OCI-LY7 (cell line): ENCODE measurements at places on chromosomes 2 and 18. TPM values are rescaled to one million over a fixed set of nuclear protein-coding genes. Genes with fewer than 3 reads are reported as not detected.

GRCh38 chr18:3248658-3249359 is 1.2 kb downstream of the MYL12A start:
- DNase-seq = peak; percentile 67

GRCh38 chr2:33304032-33304864 is 172.2 kb upstream of the RASGRP3 start:
- no peak for DNase-seq

- DNase-seq = no peak
Measured at GRCh38 chr2:23614701-23615100, 229.7 kb downstream of the KLHL29 start.

- DNase-seq = peak; percentile 29
Measured at GRCh38 chr18:32909798-32910561, 137.2 kb upstream of the KLHL14 start.

DNA sequence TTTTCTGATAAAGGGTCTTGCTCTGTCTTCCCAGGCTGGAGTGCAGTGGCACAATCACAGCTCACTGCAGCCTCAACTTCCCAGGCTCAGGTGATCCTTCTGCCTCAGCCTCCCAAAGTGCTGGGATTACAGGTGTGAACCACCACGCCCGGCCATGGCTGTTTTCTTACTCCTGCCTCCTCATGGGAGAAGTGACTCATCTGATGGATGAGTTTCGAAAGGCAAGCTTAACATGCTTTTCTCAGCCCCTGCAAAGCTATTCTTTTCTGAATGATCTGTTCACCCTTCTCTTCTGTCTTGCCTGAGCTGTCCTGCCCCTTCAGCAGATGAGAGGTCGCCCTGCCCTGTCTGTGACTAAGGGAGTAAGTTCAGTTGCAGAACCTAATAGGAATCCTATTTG is 929 bp upstream of the CREG2 start:
- DNase-seq = no peak

The SLC9A4 gene
- 0.10 and 0.22 TPM in 2 replicates for total RNA-seq

The DNAH7 gene
- total RNA-seq = not detected in 2 replicates

- no peak for DNase-seq
Measured at GRCh38 chr2:216615298-216616082, 17.7 kb upstream of the IGFBP2 start.

DNA sequence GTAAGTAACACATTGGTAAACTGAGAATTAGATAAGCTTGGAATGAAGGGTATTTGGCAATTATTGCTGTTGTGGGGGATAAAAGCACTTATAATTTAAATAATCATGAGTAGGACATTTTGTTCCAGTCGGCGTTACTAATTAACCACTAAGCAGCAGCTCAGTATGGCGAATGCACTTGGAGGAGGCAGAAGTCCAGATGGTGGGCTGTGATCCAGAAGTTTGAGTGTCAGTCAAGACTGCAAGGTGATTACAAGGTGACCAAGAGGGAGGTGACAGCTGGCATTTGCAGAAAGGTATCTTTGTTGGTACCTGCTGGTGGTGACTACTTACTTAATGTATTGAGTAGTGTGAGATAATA is 643.6 kb upstream of the FAM98A start:
- no peak for DNase-seq

DNA sequence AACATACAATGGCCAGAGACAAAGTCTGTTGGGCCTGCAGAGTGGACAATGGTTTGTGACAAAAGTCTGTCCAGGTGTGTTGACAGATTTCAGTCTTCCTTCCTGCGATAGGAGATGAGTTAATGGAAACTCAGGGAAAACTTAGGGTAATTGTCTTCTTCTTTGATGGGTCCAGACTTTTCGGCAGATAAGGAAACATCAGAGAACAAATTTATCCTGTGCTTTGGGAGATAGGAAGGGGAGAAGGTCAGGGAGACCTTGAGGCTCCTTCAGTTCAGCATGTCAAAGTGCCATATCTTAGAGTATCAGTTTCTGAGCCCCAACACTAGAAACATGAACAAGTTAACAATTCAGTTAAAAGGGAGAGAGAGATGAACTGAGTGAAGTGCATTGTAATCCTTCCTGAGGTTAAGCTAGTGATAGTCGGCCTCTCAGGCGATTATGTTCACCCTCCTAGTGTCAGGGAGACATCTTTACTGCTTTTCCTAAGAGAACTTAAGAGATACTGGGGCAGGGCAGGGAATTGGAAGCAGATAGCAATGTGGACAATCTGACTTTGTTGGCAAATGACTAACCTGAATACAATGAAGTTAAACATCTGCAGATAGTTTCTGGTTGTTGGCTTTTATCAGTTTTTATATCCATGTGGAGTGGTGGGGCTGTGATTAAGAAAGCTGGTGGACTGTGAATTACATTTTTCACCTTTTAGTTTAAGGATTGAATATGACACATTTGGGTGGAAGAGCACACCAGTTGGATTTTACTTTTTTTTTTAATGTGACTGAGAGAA is 248.8 kb upstream of the FN1 start:
- DNase-seq = no peak

DNA sequence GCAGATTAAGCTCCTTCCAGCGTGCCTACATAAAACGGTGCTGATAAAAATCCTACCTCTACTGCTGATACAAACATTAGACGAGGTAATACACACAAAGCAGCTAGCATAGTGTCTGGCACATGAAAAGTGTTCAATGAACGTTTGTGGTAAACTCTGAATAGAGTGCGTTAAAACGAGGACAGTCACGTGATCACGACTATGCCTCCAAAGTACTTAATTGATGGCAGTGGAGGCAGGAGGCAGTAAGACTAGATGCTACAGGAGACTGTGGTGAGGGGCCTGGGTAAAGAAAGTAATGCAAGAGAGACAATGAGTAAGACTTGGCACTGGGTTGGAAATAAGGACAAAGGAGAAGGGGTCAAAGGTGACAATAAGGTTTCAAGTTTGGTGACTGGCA is 32.1 kb upstream of the LHCGR start:
- DNase-seq = no peak

The MYOM1 gene
- 2.3 and 2.4 TPM in 2 replicates for total RNA-seq

The GALNT14 gene
- 20.1 and 25.6 TPM in 2 replicates for total RNA-seq

- no peak for DNase-seq
Measured at GRCh38 chr2:72538486-72538885, 287.3 kb downstream of the EXOC6B start.

- no peak for DNase-seq
Measured at GRCh38 chr18:43665105-43665788, 388.0 kb upstream of the SYT4 start.

- DNase-seq = no peak
Measured at GRCh38 chr2:127651971-127652550, 6.1 kb downstream of the GPR17 start.

GRCh38 chr18:59208602-59209125 is 11.3 kb upstream of the GRP start:
- DNase-seq = no peak

DNA sequence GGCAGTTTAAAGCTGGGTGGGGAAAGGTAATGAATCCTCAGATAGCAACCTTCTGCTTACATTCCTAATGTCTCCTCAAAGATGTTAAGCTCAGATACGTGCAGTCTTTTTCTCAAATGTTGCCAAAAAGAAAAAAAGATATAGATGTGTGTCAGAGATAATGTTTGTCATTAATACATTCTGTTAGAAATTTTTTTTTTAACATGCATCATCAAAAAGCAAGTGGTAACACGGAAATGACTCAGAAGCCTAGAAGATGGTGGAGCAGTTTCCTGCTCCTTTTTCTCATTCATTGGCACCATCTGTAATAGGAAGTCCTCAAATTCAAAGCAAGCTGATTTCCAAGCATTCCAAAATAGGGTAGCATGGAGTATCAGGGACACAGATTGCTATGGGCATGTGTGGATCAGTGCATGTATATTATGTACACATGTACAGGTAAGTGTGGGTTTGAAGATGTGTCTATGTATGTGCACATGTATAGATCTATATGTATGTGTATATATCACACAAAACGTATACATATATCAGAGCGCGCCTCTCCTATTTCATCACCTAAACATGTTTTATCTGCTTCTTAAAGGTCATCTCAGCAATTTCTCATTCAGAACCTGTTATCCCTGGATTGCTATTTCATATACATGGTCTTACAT is 79.9 kb upstream of the ITGB6 start:
- DNase-seq = no peak

GRCh38 chr2:229610872-229611271 is 103.5 kb downstream of the DNER start:
- no peak for DNase-seq

The TUBA3E gene
- total RNA-seq = not detected in 2 replicates

GRCh38 chr2:117917223-117917917 is 96.5 kb downstream of the CCDC93 start:
- DNase-seq = no peak

GRCh38 chr2:241986836-241987641 is 117.5 kb downstream of the RTP5 start:
- DNase-seq = no peak

- peak; percentile 3 for DNase-seq
Measured at GRCh38 chr18:24446953-24447538, 13.4 kb upstream of the HRH4 start.

GRCh38 chr2:172248785-172249187 is 146.1 kb upstream of the DLX2 start:
- DNase-seq = no peak
